Stimulated activated CD8-positive, alpha-beta memory T cell treated with anti-CD3 and anti-CD28 coated beads, Interleukin-4, amount 100 ng/mL, for 1 hour (primary cell): ENCODE measurements at places on chromosomes 3 and 15.

- no peak for DNase-seq
Measured at GRCh38 chr3:59526999-59527398, 477.2 kb upstream of the CFAP20DC start.

GRCh38 chr3:132006605-132007204, 28.1 kb downstream of the CPNE4 start:
- DNase-seq = no peak

GRCh38 chr15:52617026-52617425, 48.2 kb upstream of the ARPP19 start:
- no peak for DNase-seq

GRCh38 chr15:34594361-34594760, 10.9 kb upstream of the GOLGA8B start:
- no peak for DNase-seq

DNA sequence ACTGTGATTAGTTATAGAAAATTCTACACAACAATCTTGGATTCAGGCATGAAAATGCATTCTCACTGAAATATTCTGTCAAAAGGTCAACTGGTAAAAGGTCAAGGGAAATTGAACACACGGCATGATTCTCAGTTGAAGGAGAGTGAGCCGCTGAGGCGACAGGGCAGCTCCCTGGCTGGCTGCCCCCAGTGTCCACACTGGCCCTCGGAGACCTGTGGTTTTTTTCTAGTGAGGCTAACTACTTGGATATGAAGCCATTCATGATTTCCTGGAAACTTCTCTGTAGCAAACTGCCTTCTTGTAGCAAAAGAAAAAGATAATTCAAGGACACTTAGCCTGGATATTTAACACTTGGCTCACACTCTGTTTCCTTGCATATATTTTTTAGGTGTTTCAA, 37.2 kb downstream of the AADACL2 start:
- DNase-seq = no peak

DNA sequence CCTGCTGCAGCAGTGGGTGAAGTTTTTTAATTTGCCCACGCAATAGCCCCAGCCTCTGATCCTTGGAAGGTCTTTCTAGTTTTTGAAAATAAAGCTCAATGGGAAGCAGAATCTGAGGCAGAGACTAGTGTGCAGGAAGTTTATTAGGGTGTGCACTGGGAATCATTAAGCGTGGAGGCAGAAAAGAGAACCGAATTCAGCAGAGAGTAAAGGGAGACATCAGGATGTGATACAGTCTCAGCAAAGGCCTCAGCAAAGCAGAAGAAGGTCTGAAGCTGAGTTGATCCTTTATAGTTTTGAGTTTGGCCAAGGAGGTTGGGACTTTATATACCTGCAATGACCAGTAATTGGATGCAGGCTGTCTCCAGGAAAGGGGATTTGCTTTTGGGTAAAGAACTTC, 4.9 kb upstream of the BTLA start:
- no peak for DNase-seq

DNA sequence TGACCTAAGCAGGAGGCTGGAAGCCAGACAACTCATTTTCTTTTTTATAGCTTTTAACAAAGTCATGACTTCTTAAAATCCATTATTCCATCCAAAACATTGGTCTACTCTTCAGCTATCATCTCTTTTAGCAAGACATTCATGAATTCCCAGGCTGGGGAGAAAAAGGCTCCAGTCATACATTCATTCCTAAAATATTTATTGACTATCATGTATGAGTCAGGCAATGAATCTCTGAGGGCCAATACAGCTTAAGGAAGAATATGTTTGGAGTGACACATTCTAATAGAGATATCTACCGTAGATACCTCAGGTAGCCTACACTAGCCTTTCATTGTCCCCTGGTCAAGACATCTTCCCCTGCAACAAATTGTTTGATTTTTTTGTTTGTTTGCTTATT, 196.4 kb upstream of the NANOGP8 start:
- no peak for DNase-seq

DNA sequence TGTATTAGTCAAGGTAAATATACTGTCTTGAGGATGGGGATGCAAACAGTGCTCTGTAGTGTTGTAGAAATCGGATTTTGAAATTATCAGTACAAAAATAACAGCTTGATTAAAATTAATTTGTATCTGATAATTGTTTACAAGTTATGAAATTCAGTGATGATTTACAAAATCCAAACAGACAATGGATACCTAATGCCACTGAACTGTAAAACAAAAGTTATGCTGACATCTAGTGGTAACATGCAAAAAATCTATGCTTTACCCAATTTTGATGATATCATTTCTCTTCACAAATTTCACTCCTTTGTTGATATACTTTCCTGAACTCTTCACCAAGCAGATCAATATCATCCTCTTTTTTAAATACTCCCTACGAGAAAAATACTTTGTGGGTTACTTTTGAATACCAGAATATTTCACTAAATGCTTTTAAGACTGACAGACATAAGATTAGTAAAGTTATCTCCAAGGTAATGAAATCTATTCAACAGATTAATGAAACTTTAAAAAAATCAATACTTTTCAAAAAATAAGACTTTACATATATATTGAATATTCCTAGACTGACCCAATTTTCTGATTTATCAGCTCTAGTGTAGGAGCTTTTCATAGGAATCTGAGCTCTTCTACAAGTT, 36.0 kb downstream of the MNS1 start:
- no peak for DNase-seq

DNA sequence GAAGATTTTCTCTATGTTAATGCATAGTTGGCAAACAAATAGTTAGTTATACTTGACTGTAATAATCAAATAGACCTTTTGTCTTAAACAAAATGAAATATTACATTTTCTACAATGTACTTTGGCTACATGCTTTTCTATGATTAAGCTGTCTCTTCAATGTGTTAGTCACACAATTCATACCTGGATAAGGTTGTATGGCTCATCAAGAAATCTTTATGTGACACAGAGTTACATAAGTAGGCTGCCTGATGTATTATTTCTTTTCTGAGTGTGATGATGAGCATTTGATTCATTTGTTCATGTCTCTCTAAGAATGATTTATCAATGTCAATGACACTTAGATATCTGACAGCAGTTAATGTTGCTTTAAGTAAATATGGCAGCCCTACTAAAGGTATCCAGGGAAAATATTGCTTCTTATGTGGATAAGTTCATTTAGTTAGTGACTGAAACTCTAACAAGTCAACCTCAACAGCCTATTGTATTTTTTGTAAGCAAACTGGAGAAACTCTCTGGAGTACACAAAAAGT, 157.4 kb upstream of the SOX2 start:
- no peak for DNase-seq

- no peak for DNase-seq
Measured at GRCh38 chr3:172115787-172116186, 76.4 kb downstream of the FNDC3B start.

DNA sequence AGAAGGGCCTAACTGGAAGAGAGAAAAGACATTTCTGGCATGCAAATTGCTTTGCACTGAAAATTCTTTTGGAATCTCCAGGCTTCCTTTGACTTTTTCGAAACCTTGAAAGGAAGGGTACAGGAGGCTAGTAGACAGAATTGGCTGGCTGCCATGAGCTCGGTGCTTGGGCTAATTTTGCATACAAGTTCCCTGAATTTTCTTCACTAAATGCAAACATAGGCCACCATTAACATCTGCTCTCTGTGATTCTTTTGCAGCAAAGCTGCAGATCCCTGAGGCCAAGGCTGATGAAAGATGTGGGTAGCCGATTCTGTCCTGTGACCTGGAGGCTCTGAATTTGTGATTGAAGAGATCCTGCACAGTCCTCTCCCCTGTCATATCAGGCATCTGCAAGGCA, 247.8 kb upstream of the MCTP2 start:
- no peak for DNase-seq

DNA sequence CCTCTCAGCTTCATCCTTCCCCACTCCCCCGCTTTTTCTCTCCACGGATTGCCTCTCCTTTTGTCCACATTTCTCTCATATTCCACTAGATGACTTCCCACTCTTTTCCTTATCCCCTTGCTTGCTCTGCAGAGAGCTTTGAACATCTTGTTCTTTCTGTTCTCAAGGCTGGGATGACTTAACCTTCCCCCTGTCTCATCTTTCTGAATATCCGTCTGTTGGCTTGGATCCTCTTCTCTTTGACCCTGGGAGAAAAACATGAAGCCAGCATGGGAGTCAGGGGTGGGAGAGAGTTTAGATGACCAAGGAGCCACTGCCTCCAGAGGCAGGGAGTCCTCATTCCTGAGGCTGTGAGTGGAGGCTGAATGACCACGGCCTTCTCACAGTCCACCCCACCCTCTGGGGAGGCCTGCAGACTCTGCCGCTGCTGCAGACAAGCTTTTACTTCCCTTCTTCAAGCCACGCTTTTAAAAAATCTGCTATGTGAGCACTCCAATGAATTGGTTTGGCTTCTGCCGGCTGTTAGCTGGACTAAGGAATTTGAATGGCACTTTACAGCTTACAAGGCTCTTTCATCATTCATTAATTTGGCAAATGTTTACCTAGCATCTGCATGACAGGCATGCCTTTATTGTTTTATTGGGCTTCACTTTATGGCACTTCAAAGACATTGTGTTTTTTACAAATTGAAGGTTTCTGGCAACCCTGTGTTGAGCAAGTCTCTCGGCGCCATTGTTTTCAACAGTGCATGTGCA, 111.6 kb upstream of the SLC6A6 start:
- DNase-seq = no peak

DNA sequence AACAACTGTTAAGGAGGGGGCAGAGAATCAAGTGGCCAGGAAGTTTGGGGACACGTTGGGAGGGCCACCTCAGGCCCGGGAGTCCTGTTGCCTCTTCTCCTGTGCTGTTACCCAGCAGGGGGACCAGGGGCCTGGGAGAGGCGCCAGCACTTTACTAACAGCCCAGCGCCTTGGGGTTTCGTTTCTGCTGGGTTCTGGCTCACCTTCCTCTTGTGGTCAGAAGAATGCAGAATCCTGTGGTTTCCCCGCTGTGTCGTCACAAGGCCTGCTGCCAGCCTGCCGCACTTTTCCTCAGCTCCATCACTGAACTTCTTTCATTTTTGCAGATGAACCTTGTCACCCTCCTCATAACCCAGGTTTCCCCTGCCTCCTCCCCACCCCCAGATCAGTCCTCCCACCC, 67.7 kb downstream of the SLC30A4 start:
- DNase-seq = peak; percentile 23

DNA sequence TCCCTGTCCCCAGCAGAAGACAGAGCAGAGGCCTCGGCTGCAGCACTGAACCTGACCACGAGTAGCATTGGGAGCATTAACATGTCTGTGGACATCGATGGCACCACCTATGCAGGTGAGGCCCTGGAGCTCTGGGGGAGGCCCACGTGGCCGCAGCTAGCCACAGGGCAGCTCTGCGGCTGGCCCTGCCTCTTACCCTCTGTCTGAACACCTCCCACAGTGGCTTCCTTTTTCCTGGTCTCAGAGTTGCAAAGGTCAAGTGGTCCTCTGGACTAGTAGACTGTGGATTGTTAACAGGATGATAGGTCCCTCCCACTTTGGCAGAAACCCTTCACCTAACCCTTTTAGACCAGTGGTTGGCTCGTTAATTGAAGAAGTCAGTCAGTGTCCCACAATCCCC, 22.5 kb upstream of the CLK3 start:
- no peak for DNase-seq

DNA sequence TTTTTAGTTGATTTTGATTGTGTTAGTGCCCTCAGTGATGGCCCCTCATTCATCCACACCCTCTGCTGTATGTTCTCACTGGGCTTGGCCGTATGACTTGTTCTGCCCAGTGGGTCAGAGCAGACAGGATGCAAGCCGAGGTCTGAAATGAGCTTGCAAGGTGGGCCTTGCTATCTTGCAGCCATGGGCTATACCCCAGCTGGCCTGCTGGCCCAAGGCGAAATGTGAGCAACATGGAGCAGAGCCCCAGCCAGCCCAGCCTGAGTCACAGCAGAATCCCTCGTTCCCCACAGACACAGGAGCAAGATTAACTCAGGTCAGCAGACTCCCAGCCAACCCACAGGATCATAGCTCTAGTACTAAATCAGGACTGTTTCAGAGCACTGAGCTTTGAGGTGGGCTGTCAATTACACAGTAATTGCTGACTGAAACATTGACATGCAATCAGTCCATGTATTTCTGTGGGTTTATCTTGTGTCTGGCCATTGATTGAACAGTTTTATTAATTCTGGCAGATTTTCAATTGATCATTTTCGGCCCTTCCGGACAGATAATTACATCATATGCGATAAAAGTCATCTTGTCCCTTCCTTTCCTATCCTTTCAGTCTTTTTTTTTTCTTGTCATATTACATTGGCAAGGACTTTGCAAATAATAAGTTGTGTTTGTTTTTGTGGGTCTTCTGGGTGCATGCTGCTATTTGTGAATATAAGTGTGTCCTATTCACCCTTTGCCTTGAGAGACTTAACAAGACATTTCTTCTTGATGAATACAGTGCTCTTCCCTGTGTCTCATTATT, 27.1 kb downstream of the KLF15 start:
- DNase-seq = no peak
